ENCODE measurements at places on chromosomes 11 and 22. TPM values are rescaled to one million over a fixed set of nuclear protein-coding genes. Genes with fewer than 3 reads are reported as not detected.

RASSF7 gene
- 68.7 TPM for polyA plus RNA-seq

DUSP8 gene
- polyA plus RNA-seq, result 4.0 TPM

XKR3 gene
- not detected for polyA plus RNA-seq

VPREB1 gene
- polyA plus RNA-seq, result 0.14 TPM

CDC45 gene
- 17.7 TPM for polyA plus RNA-seq

CHRNA10 gene
- polyA plus RNA-seq, result 1.6 TPM

DERL3 gene
- polyA plus RNA-seq, result 3.6 TPM

RNF214 gene
- polyA plus RNA-seq, result 25.9 TPM

OR2AG2 gene
- 0.08 TPM for polyA plus RNA-seq

MS4A15 gene
- not detected for polyA plus RNA-seq

GRCh38 chr22:24002851-24003250, 2.4 kb downstream of the GSTT4 start:
- no peak for DNase-seq

DNA sequence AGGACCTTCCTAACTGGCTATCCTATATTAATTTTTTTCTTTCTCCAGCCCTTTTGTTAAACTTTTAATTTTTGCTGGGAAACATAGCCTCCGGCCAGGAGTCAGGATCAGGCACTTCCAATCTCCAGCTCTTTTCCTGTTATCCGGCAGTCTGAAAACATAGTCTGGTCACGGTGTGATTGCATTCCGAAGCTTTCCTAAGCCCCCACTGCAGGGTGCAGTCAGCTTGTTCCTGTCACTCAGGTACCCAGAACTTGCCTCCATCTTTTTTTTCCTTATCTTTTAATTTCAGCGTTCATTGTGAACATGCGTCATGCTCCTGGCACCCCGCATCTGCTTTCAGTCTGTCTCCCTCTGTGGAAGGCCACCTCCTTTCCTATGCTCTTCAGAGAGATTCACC, 59.4 kb downstream of the GRK3 start:
- no peak for DNase-seq

DNA sequence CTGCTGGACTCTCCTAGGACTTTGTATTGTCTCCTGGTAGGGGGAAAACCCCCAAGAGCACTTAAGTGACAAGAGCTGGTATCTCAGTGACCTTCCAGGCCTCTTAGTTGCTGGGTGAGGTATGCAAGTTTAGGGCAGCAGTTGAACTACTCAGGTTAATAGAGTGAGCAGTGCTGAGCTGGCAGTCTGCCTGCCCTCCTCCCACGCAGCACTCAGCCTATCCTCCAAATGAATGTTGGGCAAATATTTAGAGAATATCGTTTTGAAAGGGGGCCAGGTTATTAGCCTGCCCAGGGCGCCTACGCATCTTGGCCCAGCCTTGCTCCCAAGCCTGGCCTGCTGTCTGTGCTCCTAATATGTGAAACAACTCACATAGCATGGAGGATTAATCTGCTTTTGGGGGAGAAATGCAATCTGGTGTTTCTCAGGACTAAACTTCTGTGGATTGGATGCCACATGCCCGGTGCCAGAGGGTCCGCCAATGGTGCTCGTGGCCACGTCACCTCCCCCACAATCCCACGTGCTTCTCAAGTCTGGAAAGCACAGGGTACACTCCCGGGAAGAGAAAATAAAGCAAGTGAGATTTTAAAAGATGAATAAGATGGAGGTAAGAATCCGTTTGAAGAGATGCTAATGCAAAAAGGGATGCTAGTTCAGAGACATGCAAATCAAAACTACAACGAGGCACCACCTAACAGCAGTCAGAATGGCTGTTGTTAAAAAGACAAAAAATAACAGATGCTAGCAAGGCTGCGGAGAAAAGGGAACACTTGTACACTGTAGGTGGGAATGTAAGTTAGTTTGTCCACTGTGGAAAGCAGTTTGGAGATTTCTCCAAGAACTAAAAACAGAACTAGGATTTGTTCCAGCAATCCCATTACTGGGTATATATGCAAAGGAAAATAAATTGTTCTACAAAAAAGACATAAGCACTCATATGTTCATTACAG, 67.7 kb downstream of the SPON1 start:
- DNase-seq, result no peak

DNA sequence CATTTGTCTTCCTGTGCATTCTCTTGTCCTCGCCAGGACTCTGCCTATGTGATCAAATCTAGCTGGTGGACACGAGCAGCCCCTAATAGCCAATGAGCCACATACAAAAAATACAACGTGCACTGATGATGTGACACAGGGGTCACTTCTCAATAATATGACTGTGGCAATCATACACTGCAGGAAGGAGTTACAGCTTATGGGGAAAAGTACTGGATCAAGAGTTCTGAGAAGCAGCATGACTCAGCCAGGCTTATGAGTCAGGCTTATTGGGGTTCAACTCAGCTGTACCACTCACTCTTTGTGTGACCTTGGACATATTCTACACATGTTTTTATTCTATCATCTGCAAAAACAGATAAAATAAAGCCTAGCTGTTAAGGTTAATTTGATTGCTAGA, 889.4 kb upstream of the TENM4 start:
- DNase-seq, result no peak

- DNase-seq, result no peak
These were observed 69.5 kb downstream of the ZNRF3 start for GRCh38 chr22:28952857-28953256.

DNA sequence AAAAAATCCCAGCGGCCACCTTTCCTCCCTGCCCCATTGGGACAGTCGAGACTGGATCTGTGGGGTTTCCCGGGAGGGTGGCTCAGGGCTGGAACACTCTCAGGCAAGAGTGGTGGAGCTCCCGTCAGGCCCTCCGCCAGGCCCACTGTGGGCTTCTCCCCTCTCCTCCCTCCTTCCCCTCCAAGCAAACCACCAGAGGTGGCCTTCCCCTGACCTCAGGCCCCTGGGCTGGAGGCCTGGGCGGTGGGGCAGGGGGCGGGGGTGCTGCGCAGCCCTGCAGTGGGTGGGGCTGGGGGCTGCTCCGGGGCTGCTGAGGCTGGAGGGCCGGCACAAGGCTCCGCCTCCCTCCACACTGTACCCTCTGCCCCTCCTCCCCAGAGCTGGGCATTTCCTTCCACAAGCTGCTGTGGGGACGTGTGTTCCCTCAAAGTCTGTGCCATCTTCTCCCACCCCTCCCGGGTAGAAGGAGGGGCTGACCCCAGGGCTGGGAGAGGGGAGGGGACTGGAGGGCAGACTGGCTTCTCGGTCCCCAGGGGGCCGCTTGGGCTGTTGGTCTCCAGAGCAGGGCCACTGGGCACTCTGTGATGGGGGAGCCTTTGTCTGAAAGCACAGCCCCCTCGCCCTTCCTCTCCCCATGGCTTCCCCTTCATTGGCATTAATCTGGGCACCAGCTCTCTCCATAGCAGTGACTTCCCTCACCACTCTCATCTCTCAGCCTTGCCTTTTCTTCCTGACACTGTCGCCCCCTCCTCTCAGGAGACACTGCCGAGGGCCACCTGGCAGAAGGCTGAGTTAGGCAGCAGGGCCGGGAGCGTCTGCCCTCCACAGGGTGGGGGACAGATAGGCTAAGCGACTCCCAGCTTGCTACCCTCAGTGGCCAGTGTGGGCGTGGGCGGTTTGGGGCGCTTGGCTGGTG, 7.1 kb downstream of the RCOR2 start:
- DNase-seq, result no peak

GRCh38 chr22:24379536-24379935, 47.9 kb upstream of the ADORA2A start:
- DNase-seq, result no peak

GRCh38 chr11:118878163-118878563, 5.5 kb upstream of the CXCR5 start:
- no peak for DNase-seq

DNA sequence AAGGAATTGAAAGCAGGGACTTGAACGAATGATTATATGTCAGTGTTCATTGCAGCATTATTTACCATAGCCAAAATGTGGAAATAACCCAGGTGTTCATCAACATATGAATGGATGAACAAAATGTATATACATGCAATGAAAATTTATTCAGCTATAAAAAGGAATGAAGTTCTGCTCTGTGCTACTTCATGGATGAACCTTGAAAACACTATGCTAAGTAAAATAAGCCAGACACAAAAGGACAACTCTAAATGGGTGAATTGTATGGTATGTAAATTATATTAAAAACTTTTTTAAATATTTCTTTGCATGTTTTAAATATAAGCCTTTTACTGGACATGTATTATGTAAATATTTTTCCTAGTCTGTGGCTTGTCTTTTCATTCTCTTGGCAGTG, 107.0 kb downstream of the ME3 start:
- DNase-seq, result no peak

DNA sequence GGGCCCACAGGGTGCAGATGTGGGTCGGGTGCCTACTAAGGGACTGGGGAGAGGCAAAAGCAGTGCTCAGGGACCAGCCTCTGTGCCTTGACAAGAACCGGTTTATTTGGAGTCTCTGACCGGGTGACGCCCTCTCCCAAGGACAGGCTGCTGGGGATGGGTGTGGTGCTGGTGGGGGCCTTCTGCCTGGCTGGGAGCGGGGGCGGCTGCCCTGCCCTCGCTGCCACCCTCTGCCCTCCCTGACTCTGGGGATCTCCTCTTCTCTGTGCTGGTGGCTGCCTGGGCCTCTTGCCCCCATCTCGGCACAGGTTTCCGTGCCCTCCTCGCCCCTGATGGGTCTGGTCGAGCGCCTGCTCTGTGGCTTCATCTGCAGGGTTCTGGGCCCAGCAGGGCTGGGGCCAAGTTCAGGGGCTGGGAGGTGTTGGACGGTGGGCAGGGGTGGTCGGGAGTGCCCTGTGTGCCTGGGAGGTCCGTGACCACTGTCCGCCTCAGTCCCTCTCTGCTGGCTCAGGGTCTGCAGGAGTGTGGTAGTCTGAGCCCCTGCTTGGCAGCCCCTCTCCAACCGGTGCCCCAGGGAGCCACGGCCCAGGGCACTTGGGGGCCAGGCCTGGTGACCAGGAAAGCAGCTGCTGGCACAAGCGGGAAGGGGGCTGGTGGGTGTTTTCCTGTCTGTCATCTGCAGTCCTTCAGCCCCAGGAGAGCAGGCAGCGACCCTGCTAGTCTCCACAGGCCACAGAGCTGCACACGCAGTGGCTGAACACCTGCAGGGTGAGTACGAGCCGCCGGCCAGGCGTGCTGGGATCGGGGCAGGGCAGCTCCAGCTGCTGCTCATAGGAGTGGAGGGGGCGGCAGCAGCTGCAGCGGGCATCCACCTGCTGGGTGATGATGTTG, 23.5 kb downstream of the MUC6 start:
- DNase-seq, result no peak

GRCh38 chr11:99148352-99148751, 127.6 kb downstream of the CNTN5 start:
- no peak for DNase-seq

- no peak for DNase-seq
These were observed 31.6 kb downstream of the ZNF214 start for GRCh38 chr11:6988506-6988905.

DNA sequence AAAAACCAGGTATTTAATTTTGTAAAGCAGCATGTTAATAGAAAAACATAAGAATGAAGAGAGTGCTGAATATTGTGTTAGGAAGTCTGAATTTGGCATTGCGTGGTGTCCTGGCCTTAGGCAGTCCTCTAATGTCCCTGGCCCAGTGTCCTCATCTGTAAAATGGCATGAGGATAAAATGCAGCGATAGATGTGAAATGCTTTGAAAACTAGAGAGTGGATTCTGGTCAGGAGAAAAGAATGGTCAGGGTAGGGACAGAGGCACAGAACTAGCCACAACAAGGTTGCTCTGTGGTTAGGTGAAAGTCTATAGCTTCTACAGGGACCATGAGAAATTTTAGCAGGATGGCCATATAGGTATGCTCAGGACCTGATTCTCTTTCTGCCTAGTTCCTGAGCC, 18.9 kb downstream of the RNF185 start:
- DNase-seq, result no peak

DNA sequence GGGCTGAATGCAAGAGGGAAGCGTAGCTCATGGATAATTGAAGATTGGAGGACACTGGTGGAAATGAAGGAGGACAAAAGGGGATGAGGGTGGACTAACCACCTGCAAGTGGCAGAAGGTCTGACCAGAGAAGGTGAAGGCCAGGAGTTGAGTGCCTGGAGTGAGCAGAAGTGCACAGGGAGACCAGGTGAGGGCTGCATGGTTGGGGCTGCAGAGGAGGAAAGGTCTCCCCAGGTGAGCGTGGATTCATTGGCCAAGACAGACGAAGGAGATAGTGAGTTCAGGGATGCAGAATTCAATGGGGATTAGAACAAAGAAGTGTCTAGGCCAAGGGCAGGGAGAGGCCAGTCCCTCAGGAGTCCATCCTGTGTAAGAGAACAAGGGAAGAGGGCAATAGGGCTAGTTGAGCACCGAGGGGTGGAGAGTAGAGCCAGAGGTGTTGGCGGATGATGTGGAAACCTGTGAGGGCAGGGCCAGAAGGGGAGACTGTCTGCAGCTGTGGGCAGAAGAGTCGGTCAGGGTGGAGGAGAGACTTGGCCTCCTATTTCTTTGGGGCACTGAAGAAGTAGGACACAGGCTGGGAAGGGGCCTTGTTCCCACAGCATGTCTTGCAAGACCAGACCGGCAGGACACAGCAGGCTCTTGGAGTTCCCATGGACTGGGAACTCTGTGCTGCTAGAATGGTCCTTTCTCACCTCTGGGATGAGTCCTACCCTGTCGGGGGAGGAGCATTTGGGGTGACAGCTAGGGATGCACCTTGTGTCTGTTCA, 6.7 kb downstream of the TRIM29 start:
- DNase-seq, result no peak

- DNase-seq, result no peak
These were observed 16.6 kb downstream of the PAK1 start for GRCh38 chr11:77457340-77457739.

DNA sequence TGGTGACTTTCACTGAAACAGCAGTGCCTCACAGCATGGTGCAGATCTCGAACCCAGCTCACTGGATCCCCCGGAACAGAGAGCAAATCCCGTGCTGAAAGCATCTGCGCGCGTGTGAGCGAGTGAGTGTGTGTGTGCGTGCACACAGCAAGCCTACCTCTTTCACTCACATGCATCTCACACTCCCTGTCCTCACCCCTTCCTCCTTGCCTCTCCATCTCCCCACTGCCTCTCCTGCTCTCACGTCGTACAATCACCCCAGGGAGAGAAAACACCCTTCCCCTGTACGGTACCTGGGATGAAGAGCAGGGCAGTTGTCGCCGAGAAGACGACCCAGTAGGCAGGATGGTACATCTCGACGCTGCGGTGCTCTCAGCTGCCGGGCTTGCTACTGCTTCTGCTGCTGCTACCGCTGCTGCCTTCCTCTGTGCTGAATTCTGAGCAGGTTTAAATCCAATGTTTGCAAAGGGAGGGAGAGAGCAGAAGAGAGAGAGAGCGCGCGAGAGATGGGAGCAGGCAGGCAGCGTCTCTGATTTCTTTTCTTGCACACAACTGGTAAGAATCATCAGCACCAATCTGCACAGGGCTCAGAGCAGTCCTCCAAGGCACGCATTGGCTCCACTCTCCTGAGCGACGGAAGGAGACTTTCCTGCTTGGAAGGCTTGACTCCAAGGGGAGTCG, at the start of gene OPCML:
OPCML (minus strand) TSS at position 531 of the 681 bp plus-strand sequence.
- no peak for DNase-seq

- no peak for DNase-seq
These were observed 36.1 kb downstream of the TTC12 start for GRCh38 chr11:113350336-113351067.

Data from right renal pelvis (tissue), 4 donors.